ENCODE measurements at places on chromosomes 6 and 20.

DNA sequence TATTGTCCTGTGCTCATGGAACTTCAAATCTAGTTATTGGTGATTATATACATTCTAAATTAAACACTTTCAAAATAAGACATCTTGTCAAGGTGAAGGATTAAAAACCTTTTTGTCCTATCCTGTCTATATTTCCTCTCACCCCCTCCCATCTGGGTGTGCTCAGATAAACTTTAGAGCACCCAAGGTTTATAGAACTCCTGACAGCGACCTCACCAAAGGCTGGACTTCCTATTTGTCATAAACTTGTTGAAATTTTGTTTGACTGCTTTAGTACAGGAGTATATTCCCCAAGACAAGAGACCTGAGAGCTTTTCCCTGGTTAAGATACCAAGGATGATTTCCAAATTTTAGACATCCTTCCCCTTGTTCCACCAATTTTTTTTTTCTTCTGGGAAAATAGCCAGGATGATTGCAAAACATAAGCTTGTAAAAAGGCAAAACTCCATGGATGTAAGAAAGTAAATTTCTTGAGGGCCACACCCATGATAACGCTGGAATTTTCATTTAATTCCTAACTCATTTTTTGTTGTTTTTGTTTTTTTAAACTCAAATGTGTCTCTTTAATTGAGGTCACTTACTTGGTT lies 33.0 kb downstream of the CARMIL1 start:
- no peak for DNase-seq

DNA sequence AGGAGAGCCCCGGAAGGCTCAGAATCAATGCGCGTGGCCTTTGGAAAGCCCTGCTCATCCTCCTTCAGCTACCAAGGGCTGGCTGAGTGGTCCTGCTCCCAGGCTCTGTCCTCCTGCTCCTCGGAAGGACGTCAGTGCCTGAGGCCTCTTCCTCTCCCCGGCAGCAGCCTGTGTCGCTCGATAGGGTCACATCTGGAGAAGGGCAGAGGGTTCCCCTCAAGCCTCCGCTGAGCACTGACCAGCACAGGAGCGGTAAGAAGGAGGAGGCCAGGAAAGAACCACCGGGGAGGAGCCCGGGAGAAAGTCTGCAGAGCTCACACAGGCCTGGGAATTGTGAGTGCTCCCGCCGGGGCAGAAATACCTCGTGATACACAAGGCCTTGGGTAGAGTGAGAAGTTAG lies 21.2 kb downstream of the KIF25 start:
- no peak for DNase-seq

DNA sequence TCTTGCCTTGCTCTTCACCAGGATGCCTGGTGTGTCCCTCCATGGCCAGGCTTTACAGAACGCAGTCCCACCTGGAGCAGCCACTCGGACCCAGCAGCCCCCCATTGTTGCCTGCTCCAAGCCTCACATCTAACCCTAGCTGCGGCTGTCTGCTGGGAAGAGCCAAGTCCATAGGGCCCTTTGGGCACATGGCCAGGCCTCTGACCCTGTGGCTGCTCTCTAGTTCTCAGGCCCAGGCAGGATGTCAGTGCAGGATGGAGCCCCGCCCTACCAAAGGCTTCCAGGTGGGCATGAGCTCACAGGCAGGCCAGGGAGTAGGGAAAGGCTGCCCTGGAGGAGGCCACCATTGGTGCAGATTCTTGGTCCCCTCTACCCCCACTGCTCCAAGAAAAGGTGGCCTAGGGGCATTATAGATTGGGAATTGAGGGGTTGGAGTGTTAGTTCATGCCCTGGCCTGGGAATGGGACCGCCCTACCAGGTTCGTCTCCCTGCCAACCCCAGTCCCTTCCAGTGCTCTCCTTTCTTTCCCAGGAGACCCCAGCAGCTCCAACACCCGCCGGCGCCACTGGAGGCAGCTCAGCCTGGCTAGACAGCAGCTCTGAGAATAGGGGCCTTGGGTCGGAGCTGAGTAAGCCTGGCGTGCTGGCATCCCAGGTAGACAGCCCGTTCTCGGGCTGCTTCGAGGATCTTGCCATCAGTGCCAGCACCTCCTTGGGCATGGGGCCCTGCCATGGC lies 18.7 kb downstream of the MAVS start:
- DNase-seq, result no peak

DNA sequence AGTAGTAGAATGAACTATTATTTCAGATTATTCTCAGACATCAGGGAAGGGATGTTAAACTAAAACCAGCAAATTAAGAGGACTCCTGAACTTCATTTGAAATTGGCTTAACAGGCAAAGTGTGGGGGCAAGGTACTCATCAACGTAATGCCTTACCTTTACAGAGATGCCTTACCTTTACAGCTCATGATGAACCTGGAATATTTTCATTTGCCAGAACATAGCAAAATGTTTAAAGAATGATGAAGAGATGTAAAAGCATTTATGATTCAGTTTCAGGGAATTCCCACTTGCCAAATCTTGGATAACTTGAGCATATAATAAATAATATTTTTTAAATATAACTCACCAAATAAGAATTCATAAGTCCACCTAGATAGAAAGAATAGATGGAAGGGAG lies 207.5 kb downstream of the TINAG start:
- no peak for DNase-seq

- DNase-seq, result no peak
Measured at GRCh38 chr20:19990850-19991249, 26.3 kb upstream of the NAA20 start.

- DNase-seq, result no peak
Measured at GRCh38 chr6:82035526-82035925, 212.0 kb downstream of the IBTK start.

GRCh38 chr20:13581451-13581850 lies 57.3 kb downstream of the TASP1 start:
- DNase-seq, result no peak

DNA sequence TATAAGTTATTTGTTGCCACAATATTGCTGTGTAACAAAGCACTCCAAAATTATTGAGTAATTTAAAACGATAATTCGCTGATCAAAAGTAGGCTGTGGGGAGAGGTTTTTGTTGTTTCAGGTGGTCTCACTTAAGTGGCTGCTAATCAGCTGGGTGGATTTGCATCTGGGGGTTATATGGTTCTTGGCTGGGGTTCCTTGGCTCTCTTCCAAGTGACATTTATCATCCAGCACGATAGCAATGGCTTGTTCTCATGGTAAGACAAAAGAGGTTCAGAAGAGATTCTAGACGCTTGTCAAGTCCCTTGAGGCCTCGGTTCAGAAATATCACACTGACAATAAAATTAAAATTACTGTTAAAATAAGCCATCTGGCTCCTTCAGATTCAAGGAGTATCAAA lies 1648.8 kb downstream of the GRIK2 start:
- no peak for DNase-seq

- DNase-seq, result no peak
Measured at GRCh38 chr6:32187009-32187709, 2.8 kb downstream of the PBX2 start.

GRCh38 chr6:160031871-160032270 lies 63.0 kb downstream of the IGF2R start:
- DNase-seq, result peak; percentile 59

- no peak for DNase-seq
Measured at GRCh38 chr20:6051505-6051904, 2.4 kb downstream of the LRRN4 start.

DNA sequence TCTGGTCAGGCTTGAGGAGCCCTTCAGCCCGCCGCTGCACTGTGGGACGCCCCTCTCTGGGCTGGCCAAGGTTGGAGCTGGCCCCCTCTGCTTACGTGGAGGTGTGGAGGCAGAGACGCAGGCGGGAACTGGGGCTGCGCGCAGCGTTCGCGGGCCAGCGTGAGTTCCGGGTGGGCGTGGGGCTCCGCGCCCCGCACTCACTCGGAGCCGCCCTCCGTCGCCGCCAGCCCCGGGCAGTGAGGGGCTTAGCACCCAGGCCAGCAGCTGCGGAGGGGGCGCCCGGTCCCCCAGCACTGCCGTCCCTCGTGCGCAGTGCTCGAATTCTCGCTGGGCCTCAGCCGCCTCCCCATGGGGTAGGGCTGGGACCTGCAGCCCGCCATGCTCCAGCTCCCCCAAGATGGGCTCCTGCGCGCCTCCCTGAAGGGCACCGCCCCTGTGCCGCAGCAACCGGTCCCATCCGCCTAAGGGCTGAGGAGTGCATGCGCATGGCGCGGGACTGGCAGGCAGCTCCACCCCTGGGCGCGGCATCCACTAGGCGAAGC lies 695.9 kb downstream of the EPHA7 start:
- no peak for DNase-seq

DNA sequence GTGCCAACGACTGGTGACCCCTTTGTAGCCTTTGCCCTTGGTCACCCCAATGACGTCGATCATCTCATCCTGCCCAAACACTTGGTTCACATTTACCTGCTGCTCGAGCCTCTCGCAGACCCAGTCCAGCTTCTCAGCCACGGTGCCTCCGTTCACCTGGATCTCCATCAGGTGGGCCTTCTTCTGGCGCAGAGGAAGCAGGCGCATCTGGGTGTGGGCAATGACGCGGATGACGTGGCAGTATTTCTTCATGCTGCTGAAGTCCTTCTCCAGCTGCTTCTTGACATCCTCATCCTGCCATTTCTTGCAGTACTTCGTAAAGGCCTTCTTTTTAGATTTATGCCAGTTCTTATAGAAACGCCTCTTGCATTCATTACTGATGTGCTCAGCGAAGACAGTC lies 46.9 kb upstream of the SEC63 start:
- DNase-seq, result no peak

DNA sequence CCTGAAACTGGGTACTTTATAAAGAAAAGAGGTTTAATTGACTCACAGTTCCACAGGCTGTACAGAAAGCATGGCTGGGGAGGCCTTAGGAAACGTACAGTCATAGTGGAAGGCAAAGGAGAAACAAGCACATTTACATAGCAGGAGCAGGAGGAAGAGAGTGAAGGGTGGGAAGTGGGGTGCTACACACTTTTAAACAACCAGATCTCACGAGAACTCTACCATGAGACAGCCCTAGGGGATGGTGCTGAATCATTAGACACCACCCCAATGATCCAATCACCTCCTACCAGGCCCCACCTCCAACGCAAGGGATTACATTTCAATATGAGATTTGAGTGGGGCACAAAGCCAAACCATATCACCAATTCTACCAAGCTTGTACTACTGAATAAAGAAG lies 7.4 kb upstream of the FNDC1 start:
- DNase-seq, result no peak

GRCh38 chr6:25053875-25054371 lies 118.2 kb upstream of the RIPOR2 start:
- no peak for DNase-seq
